Epithelial cell of prostate (primary cell): ENCODE measurements at places on chromosomes 7 and 10.
A peak's percentile ranks its signal among the peaks of the same experiment; 100 is the strongest.

DNA sequence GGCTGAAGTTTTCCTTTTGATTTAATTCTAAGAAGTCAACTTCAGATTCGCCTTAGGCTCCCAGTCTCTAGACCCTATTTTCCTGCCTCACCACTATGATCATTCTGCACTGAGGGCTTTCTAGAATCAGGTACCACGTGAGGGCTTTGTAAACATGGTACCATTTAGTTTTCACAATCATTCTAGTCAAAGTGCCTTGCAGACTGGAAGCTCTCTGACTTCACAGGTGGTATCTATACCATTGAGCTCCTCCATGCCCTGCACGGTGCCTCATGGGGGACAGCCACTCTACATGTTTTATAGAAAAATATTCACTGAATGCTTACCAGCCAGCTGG lies 106.5 kb downstream of the ABLIM1 start:
- DNase-seq, result no peak

GRCh38 chr10:44386546-44387052 lies 1.7 kb upstream of the CXCL12 start:
- no peak for DNase-seq

DNA sequence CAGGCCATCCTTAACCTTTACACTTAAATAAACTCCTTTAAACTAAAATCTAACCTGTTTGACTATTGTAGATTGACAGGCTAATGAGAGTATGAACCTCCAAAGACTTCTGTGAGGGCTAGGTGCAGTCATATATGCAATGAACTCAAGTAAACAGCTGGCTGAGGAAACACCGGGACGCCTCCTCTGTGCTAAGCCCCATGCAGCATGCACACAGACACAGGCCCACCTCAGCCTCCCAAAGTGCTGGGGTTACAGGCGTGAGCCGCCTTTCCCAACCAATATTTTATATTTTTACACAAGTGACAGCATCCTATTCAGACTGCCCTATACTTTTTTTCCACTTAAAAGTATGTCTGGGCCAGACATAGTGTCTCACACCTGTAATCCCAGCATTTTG lies 1.5 kb upstream of the FXYD4 start:
- DNase-seq, result no peak

GRCh38 chr7:48875045-48875916 lies 49.1 kb upstream of the CDC14C start:
- DNase-seq, result no peak

DNA sequence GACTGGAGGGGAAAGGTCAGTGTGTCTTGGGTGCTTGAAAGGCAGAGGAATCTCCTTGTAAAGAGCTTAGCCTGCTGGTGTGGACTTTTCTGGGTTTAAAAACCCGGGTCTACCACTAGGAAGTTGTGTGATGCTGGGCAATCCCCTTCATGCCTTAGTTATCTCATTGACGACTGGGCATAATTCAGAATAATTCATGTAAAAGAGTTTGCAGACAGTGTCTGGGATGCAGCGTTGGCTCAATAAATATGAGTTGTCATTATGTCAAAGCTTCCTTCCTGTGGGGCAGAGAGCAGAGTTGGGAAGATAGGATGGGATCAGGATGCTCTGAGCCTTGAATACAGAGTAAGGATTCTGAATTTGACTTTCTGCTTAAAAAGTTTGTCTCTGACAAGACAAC lies 196.4 kb downstream of the ADRA2A start:
- no peak for DNase-seq

DNA sequence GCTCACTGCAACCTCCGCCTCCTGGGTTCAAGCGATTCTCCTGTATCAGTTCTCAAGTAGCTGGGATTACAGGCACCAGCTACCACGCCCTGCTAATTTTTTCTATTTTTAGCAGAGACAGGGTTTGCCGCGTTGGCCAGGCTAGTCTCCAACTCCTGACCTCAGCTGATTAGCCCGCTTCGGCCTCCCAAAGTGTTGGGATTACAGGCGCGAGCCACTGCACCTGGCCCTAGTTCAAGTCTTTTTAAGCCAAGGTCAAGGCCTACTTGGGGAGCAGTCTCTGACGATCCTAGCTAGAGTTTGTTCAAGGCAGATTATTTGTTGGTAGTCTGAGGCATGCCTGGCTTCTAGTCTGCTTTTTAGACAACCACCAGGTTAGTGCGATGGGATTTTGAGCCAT lies 709.5 kb upstream of the COBL start:
- no peak for DNase-seq

GRCh38 chr7:74007242-74007567 lies 20.8 kb upstream of the ELN start:
- no peak for DNase-seq

GRCh38 chr10:22305721-22306120 lies 10.5 kb upstream of the COMMD3 start:
- DNase-seq, result no peak

DNA sequence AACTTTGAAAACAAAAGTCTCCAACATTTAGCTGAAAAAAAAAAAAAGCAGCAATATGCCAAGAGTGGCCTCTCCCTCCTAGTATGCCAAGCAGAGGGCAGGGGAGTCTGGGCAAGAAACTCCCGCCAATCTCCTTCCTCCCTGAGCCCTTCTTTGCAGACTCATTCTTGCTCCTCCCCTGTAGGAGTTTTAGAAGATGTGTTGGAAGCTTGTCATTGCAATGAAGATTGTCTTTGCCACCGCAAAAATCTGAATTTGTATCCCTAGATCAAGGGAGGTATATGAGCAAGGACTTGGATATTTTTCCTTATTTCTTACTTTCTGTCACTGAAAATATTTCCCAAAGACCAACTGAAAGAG lies 2.6 kb upstream of the TNS3 start:
- no peak for DNase-seq

GRCh38 chr7:17274551-17275245 lies 23.8 kb upstream of the AHR start:
- DNase-seq, result no peak

DNA sequence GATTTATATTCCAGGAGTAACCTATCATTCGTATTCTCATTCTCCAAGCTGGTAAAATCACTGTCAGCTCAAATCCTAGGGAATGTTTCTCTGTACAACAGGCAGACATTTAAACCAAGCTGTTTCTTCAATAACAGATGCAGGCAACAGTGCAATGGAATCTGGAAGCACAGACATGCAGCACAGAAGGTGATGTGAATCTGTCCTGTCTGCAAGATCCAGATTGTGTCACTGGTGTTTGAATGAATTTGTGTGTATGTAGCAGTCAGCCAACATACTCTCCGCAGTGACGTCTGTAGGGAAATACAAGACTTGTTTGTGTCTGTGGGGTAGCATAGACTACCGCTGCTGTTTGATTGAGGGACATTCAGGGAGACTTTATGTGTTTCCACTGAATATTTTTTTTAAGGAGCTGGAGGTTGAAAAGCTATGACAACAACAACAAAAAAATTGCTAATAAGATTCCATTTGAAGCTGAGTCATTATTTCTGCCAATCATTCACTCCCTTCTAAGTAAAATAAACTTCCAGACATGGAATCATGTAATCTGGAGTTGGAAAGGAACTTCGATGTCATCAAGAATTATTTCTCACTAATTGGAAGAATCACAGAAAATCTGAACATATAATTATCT lies 122.9 kb upstream of the MYO3A start:
- no peak for DNase-seq

GRCh38 chr7:157684157-157684908 lies 347.5 kb downstream of the DNAJB6 start:
- no peak for DNase-seq

- DNase-seq, result peak; percentile 34
These were observed 48.9 kb downstream of the DLG5 start for GRCh38 chr10:77877441-77878344.

GRCh38 chr7:152683297-152683696 lies 7.4 kb upstream of the XRCC2 start:
- no peak for DNase-seq

DNA sequence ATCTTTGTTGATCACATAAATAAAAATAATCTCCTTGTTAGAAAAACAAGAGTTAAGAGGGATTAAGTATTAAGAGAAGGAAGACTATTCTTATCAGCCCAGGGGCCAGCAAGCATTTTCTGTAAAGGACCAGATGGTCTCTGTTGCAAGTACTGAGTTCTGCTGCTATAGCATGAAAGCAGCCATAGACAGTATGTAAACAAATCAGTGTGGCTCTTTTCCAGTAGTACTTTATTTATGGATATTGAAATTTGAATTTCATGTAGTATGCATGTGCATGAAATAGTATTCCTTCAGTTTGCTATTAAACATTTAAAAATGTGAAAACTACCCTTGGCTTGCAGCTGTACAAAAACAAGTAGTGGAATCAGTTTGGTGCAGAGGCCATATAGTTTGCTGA lies 81.7 kb downstream of the STK31 start:
- DNase-seq, result no peak

- no peak for DNase-seq
These were observed 605.8 kb upstream of the MGMT start for GRCh38 chr10:128861018-128861901.

- DNase-seq, result no peak
These were observed 8.1 kb downstream of the SGMS1 start for GRCh38 chr10:50615658-50616057.

DNA sequence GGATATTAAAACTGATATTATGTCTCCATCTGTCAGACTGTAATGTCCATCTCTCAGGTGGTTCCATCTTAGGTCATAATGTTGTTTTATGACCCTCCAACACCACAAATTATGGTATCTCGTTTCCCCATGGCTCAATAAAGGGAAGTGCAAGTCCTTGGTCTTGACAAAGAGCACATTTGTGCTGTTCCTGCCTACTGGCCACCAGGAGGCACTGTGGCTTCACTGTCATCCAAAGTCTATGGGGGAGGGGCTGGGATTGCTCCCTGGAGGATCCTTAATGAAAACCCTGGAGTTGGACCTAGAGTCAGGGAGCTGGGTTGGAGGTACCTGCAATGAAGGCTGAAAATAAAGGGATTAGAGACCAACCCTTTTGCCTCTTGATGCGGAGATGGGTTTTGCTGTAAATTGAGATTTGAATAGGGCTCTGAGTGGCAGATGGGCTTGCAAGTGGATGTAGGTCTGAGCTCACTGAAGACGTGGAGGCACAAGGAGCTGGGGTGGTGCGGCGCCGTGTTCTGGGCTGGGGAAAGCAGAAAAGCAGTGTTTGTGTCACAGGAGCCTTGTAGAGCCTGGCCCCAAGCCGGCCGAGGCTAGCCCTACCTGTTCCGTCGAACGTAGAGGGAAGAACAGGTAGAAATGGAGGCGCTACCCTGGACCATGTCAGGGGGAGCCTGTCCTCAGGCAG lies 180.5 kb upstream of the PRSS58 start:
- DNase-seq, result peak; percentile 14

GRCh38 chr7:87075671-87076404 lies 16.4 kb upstream of the ELAPOR2 start:
- DNase-seq, result no peak

DNA sequence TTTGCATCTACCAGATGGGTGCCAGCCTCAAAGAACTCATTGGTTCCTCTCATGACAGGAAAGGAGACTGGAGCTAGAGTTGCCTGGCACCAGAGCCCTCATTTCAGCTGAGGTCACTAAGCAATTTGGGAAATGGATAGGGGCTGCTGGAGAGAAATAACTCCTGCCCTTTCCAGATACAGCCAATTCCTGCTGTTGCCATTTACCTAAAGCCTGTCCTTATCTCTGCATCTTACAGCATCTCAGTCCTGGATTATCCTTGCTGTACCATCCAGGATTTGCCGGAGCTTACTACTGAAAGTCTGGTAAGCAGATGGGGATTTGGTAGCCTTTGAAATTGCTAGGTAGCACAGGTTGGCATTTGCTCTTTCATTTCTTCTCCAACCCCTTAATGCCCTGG lies 31.9 kb upstream of the SMKR1 start:
- DNase-seq, result no peak

DNA sequence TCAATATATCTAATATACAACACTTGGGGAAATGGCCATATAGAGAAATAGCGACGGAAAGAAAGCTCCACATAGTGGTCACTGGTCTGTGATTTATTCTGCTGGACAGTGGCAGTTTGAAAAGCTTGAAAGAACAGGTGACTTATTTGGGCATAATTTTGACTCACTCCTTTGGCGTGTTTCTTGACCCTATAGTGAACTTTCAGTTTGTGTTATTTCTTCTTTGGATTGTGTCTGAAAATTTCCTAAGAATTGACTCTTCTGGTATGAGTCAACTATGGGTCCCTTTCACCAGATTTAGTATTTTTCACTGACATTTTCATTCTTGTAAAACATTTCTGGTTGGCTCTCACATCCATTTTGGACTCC lies 25.8 kb upstream of the IMMP2L start:
- no peak for DNase-seq

- no peak for DNase-seq
These were observed 33.6 kb downstream of the ST7 start for GRCh38 chr7:116986611-116987565.

GRCh38 chr7:123682690-123683089 lies 27.0 kb downstream of the LMOD2 start:
- DNase-seq, result no peak

DNA sequence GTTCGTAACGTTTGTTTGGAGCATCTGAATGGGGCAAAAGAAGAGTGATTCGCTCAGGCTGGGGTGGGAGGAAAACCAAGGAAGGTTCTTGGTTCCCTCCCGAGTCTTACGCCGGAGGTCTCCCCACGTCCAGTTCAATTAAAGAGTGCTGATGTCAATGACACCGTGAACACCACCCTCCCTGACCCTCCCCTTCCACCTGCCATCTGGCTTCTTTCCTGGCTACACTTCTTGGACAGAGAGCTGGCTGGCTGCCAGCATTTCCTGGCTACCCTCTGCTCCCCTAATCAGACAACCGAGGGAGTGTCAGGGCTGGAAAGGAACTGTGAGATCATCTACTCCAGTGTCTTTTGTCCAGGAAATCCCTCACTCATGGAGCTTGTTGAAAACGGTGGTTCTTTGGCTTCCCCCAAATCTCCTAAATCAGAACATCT lies 24.1 kb upstream of the FFAR4 start:
- DNase-seq, result no peak

- no peak for DNase-seq
These were observed 663 bp downstream of the MACC1 start for GRCh38 chr7:20216406-20217036.

DNA sequence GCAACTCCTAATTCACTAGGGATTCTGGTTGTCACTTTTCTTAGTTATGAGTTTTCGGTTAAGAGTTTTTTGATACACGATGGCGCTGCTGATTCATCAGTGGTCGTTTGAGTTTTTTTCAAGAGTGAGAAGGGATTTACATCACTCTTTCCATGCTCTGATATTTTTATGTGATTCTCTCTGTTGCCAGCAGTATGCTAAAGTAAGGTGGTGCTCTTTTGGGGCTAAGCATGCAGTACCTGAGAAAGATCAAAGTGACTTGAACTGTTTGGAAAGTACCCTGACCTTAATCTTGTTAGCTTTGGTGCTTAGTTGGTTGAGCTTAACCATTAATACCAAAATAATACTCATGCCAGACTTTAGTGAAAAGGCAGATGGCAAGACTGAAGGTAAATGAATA lies 28.1 kb downstream of the STAMBPL1 start:
- DNase-seq, result no peak

GRCh38 chr10:6592080-6592479 lies 12.0 kb upstream of the PRKCQ start:
- DNase-seq, result no peak
